ENCODE measurements at places on chromosomes 11 and 22. TPM values are rescaled to one million over a fixed set of nuclear protein-coding genes. Genes with fewer than 3 reads are reported as not detected.
A peak's percentile ranks its signal among the peaks of the same experiment; 100 is the strongest.

- DNase-seq: no peak
These were observed 3.6 kb downstream of the CDKN1C start for GRCh38 chr11:2881981-2882375.

SCGB1D2 gene
- total RNA-seq: not detected

CD6 gene
- total RNA-seq: 0.32 TPM

GRCh38 chr11:117259417-117259816 lies 26.9 kb downstream of the RNF214 start:
- DNase-seq: no peak

DNA sequence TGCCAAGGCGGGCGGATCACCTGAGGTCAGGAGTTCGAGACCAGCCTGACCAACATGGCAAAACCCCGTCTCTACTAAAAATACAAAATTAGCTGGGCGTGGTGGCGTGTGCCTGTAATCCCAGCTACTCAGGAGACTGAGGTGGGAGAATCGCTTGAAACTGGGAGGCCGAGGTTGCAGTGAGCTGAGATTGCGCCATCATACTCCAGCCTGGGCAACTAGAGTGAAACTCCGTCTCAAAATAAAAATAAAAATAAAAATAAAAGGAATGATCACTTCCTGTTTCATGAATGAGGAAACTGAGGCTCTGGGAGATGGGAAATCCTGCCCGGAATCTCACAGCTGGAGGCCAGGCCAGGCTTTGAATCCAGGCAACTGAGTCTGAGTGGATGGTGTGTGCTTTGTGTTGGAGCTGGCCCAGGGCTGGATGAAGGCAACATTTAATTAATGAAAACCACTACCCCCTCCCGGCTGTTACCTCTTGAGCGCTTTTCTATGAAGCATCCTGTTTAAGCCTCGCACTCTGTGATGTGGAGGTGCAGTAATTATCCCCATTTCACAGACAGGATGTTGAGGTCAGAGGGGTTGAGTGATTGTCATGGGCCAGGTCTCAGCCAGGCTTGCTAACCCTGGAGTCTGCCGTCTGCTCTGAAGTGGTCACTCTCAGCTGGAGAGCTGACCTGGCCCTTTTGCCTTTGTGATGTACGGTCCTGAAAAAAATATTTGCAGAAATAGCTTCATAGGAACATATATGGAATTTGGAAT lies 27.8 kb downstream of the LRP5 start:
- no peak for DNase-seq

CNGA4 gene
- total RNA-seq: not detected

DNA sequence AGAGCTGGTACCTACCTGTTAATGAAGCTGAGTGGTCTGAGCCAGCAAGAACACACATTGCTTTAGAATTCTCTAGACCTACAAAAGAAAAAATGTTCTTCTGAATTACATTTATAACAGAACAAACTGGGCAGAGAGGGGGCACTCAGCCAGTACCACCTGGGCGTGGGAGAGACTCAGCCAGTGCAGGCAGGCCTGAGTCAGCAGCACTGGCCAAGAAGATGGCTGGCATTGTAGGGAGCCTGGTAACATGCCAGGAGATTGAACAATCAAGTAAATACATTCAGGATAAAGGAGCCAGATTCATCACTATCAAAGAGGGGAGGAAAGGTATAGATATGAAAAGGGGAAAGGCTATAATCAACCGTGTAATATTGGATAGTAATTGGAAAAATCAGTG lies 19.9 kb downstream of the SERGEF start:
- DNase-seq: no peak

DNA sequence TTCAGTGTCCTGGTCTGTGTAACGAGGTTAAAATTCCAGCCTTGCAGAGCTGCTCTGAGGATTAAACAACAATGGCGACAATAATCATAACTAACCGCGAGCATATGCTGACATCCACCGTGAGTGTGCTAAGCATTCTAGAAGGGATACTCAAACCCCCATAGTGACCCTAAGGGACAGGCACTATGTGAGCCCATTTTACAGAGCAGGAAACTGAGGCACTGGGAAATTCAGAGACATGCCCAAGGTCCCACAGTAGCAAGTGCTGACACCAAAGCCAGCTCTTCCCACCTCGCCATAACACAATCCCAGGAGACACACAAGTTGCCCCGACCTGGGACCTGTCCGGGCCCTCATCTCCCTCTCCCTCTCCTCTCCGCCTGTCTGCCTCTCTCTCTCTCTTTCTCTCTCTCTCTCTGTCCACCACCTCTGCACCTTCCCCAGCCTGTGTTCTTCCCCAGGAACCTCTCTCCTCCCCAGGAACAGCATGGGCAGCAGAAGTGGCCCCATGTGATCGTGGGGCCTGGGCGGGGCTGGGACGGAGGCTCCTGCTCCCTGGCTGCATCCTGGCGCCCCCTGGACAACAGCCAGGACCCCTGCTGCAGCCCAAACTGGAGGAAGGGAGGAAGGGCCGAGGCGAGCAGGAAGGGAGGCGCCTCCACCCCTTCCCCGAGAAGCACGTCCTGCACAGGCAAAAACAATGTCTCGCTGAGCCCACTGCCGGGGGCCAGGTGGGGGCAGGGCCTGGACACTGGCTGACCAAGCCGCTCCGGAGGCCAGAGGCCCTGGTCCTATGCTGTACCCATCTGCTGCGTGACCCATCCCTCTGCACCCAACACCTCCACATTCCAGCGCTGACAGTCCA lies 14.8 kb upstream of the MFNG start:
- no peak for DNase-seq

- DNase-seq: no peak
These were observed 57.6 kb downstream of the RNF169 start for GRCh38 chr11:74806267-74806666.

DNA sequence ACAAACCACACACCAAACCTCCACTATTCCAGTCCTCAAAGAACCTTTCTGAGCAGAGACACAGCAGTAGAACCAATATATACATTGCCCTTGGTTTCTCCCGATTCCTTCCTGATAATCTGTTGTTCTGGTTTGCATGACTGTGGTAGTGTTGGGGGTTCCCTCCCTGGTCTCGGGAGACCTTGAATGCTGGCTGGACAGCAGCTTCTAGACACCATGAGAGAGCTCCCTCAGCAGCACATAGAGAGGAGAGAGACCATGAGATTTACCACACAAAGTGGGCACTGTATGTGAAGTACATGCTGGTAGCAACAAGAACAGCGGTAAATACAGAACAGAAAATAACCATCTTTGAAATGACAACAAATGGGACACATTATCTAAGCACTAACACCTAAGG lies 2.6 kb downstream of the C11orf91 start:
- DNase-seq: no peak

MGAT3 gene
- total RNA-seq: 1.2 TPM

SLC6A5 gene
- not detected for total RNA-seq

GRCh38 chr11:106021181-106021966 lies 666 bp downstream of the MSANTD4 start:
- DNase-seq: no peak

ANO3 gene
- total RNA-seq: not detected

DNA sequence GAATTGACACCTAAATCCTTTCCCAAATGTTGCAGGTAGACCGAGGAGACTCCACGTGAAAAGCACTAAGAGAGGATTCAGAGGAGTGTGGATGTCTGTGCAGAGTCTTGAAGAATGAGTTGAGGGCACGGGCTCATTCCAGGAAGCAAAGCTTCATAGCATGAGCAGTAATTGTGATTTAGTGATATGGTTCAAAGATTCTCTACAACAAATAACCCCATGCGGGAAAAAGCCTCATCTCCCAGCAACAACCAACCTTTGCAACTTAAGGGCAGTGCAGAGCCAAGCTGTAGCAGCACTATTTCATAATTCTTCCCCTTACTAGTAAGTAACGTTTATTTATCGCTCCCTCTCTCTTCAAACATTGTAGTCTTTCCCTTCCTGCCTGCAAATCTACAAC lies 87.5 kb upstream of the CLMP start:
- DNase-seq: no peak

- peak; percentile 68 for DNase-seq
These were observed 125.8 kb downstream of the RASSF10 start for GRCh38 chr11:13134886-13135285.

- DNase-seq: no peak
These were observed 33.8 kb downstream of the SLC35F2 start for GRCh38 chr11:107824668-107825369.

GRCh38 chr11:84430661-84431060 lies 1144.5 kb upstream of the CCDC90B start:
- no peak for DNase-seq

DNA sequence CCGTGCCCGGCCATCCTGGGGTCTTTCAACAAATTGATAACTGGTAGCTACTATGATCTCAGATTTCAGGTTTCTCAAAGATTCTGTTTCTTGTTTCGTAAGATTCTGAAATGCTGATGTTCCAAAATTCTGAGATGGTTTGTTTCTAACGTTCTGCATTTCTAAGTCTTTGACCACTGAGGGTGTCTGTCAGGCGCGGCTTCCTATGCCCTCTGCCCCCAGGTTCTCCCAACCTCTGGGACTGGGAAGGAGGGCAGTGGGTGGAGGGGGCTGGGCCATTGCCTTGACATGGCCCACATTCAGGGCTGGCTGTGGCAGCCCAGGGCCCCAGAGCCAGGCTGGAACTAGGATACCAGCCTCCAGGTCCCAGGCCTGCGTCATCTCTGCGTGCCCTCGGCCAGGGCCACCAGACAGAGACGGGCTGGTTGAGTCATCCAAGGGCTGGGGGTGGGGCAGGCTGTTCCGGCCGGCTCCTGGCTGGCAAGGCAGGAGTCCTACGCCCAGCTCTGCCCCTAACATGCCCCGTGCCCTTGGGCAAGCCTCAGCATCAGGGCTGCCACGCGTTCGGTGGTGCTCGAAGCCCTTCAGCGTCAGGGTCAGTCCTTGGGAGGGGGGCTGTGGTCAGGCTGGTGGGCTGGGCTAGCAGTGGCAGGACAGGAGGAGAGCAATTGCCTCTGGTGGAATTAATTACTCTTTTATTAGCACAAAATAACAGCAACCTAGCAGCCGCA lies 5.2 kb downstream of the TMEM134 start:
- no peak for DNase-seq

DNA sequence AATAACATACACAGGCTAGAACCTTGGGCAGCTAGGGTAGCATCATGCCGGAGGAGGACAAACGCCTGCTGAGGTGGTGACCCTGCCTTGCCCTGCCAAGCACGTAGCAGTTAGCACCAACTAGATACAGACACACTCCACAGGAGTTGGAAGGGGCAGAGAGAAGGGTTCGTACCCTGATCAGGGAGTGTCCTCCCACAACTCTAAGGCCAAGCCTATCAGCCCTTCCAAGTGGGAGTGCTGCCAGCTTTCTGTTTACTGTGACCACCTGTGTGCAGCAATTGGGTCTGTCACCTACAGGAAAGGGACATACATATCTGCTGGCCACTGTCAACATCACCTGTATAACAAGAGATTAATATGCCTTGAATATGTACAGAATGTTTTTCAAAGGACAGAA lies 1.9 kb upstream of the THAP7 start:
- DNase-seq: no peak

TOB2 gene
- total RNA-seq: 96.8 TPM

DNA sequence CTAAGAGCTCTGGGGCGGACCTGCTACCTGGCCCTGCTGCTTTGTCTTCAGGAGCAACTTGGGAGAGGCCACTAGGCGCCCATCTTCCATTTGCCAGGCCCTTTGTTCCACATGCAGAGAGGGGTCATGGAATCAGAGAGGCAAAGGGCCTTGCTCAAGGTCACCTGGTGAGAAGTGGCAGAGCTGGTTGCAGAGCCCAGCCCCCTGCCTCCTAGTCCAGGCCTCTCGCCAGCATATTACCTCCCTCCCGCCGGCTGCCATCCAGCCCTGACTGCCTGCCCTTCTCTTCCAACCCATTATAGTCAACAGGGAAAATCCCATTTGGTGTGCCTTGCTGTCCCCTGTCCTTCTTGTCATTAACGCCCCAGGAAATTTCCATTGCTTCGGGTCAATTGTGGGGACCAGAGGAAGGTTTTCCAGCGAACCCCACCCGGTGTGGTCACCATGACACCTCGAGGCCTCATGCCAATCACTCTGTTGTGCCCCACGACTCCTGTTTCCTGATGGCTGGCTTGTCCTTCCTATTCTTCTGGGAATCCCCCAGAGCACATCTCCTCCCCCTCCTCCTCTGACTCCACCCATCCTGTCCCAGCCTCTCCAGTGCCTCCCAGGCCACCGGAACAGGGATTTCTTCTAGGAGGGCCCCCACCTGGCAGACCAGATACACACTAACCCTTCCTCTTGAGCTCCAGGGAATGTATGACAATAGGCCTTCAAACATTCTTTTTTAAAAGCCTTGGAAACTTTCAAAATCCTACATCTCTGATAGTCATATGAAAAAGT lies 77.0 kb downstream of the NECTIN1 start:
- DNase-seq: no peak

DNA sequence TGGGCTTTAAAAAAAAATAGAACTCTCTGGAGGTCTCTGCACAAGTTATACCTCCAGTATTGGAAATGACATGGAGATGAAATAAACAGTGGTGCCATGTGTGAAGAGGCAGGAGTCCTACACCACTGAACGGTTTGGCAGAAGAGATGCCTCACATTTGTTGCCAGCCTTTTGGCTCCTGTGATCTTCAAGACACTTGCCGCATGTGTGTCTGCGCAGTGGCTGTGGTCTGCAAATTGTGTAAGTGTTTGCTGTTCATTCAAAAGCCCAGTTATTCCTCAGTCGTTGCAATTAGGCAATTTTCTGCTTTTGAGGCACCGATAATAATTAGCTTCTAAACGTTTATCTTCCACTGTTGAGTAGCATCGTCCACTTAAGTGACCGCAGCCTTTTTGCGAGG lies 319.1 kb downstream of the BRD1 start:
- DNase-seq: no peak

GRCh38 chr22:37126882-37127281 lies 17.4 kb upstream of the TMPRSS6 start:
- DNase-seq: no peak

DNA sequence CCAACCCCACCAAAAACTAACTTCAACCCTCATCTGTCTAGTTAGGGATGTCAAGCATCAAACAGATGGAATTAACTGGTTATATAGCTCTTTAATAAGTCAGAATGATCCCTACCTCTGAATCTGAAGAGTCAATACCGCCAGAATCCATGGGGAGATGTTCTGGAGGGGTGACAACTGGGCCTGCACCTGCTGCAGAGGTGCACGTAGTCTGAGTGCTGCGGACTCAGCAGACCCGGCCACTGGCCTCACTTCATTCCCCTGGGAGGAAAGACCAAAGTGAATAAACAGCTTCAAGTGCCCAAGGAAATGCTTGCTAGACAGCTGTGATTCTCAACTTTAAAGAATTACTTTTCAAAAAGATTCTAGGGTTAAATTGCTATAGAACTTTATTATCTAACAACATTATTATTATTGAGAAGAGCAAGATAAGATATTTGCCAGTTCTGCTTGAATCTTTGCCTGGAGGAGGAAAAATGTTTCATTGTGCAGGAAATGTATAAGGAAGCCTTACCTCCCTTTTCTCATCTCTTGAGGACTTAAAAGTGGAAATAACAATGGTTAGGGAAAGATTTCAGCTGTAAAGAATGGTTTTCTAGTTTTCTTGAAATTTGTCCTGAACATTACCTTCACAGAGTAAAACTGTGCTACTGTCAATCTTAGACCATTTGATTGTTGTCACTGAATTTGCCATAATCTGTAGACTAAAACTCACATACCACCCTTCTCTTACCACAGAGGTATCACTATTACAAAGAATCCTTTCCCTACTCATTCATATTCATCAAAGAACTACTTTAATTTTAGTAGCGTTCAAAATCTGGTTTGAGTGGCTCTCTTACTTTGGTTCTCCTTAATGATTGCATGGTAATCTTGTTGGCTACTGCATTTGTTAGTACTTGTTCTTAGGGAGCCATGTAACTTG lies 4.2 kb downstream of the XBP1 start:
- no peak for DNase-seq

SHISAL1 gene
- total RNA-seq: 10.1 TPM

- DNase-seq: no peak
These were observed 21.6 kb downstream of the OR51E1 start for GRCh38 chr11:4665424-4665823.

CTSW gene
- total RNA-seq: 0.83 TPM

STK33 gene
- 20.5 TPM for total RNA-seq
